ENCODE measurements at places on chromosomes 1 and 21.

DNA sequence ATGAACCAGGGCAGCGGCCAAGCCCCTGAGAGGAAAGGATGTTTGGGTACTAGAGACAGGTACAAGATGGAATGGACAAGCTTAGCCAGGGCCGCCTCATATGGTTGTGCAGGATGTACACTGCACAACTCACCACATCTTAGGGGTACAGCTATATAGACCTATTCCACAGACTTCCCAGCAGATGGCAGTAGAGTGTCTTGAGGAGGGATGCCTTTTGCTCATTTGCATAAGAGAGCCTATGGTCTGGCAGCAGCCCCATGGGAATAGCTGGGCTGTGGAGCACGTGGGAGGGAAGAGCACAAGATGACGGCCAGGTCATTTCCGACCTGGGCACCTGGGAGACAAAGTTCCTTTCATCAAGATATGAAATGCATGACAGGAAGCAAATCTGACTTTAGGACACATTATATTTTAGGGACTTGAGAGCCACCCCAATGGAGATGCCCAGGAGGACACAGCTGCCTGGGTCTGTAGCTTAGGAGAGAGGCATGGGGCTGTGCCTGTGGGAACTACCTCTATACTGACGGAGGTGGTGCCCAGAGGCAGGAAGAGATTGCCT lies 215.5 kb downstream of the KCNJ6 start:
- peak; percentile 79 for DNase-seq

DNA sequence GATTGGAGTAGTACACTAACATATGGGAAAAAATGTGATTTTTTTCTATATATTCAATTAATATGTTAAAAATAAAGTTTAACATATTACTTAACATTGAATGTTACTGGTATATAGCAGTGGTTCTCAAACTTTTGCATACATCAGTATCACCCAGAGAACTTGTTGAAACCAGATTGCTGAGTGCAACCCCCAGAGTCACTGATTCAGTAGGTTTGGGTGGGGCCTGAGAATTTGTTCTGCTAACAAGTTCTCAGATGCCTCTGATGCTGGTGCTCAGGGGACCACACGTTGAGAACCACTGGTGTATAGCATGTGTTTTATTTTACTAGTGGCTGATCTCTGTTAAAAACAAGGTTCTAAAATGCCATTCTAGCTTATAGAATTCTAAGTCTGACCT lies 161.9 kb downstream of the HHIPL2 start:
- DNase-seq = no peak

GRCh38 chr21:43865540-43866259 lies 677 bp downstream of the AGPAT3 start:
- peak; percentile 20 for DNase-seq

DNA sequence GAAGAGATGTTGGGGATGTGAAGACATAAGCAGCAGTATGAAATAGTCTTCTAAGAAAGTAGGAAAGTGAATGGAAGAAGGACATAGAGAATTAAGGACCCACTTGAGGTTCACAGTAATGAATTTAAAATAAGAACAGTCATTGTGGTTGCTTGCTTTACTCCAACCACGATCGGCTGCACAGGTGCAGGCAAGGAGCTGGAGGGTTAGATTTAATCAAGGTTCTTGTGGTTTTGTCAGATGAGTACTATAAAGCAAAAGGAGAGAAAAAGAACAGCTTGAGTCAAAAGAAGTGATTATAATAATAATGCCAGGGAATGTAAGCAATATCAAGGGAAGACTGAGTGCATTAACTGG lies 46.1 kb upstream of the RBM34 start:
- no peak for DNase-seq

DNA sequence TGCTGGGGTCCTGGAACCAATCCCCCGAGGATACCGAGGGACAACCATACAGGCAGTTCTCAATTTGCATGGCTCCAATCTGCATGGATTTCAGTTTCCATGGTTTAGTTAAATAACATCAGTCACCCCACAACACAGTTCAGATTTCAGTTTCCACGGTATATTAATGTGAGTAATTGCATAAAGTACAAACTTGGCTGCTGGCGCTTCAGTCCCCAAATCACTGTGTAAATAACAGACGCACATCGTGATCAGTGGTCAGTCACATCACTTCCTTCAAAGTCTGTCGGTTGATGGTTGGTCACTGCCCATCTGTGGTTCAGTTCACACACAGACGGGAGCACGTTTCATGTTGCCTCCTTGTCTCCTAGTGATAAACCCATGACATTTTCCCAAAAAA lies 66.4 kb upstream of the LPGAT1 start:
- no peak for DNase-seq

DNA sequence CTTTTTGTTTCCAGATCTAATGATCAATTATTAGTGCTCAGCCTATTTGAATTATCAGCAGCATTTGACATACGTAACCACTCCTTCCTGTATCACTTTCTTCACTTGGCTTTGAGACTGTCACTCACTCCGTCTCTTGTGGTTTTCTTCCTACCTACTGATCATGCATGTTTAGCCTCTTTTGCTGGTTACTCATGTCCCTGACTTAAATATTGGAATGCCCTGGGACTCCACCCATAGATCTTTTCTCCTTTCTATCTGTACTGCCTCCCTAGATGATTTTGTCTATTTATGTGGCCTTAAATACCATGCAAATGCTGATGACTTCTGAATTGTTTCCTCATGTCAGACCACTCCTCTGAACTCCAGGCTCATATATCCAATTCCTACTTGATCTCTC lies 57.7 kb upstream of the PDE4B start:
- no peak for DNase-seq

GRCh38 chr1:203402629-203403337 lies 51.9 kb upstream of the FMOD start:
- peak; percentile 95 for DNase-seq

GRCh38 chr1:11138952-11139351 lies 39.3 kb upstream of the EXOSC10 start:
- peak; percentile 59 for DNase-seq
